Muscle of arm (tissue), 14 donors: ENCODE measurements at places on chromosomes 1 and 21. TPM values are rescaled to one million over a fixed set of nuclear protein-coding genes. Genes with fewer than 3 reads are reported as not detected.

- no peak for DNase-seq
Measured at GRCh38 chr1:94323311-94324177, 86.2 kb upstream of the ARHGAP29 start.

DNA sequence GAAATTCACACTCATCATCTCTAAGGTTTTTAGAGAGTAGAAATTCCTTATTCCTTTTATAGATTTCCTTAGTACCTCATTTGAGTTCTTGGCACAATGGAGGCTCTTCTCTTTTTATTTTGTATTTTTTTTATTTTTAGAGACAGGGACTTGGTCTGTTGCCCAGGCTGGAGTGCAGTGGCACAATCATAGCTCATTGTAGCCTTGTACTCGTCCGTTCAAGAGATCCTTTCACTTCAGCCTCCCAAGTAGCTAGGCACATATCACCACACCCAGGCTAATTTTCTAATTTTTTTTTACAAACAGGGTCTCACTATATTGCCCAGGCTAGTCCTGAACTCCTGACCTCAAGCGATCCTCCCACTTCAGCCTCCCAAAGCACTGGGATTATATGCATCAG lies 29.6 kb downstream of the RGL1 start:
- DNase-seq = no peak

DNA sequence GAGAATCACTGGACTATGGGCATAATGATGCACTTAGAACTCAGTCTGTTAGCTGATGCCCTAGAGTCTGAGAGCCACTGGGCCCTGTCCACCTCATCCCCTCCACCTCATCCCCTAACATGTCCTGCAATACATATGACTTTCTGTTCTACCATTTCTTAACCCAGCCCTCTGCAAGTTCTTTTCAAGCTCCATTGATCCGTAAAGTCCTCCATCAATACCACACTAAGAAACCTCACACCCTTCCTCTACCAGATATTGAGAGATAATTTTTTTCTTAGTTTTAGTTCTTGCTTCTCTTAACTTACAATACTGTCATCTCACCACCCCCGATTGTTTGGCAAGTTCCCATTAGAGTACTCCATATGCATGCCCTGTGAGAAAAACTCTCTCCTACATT lies 22.1 kb downstream of the FCRL4 start:
- no peak for DNase-seq

DNA sequence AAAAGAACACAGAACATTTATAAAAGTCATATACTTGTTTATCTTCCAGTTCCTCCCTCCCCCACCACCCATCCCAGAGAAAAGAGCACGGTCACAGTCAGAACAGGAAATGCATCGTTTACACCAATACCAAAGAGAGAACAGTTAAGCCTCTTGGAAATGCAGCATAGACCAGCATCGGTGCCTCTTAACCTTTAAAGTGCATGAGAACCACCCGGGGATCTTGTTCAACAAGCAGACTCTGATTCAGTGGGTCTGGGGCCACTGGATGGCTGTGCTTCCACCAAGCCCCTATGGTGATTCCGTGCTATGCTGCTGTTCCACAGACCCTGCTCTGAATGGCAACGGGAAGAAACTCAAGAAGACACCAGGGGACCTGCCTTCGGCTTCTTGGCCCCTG lies 19.2 kb downstream of the FAM89A start:
- DNase-seq = no peak

Gene PGBD5
- polyA plus RNA-seq = not detected
